ENCODE measurements at places on chromosomes 5 and 9.
A peak's percentile ranks its signal among the peaks of the same experiment; 100 is the strongest.

- DNase-seq, result no peak
Measured at GRCh38 chr5:28254846-28255245, 1216.5 kb upstream of the CDH9 start.

GRCh38 chr9:122374885-122375420 is 4.1 kb downstream of the PTGS1 start:
- peak; percentile 84 for DNase-seq

DNA sequence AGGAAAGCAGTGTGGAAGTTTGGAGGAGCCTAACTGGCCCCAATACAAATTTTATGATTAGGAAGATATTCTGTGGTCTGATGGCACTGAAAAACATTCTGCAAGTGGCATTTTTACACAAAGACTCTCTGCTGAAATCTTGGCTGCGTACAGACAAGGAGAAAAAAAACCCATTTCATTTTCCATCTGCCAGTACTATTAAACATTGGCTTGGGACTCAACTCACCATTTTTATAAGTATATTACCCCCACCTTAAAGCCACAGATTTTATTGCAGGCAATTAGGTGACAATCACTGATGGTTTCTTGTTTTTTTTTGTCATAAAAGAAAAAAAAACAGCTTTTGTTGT is 206.9 kb downstream of the PTTG1 start:
- no peak for DNase-seq

DNA sequence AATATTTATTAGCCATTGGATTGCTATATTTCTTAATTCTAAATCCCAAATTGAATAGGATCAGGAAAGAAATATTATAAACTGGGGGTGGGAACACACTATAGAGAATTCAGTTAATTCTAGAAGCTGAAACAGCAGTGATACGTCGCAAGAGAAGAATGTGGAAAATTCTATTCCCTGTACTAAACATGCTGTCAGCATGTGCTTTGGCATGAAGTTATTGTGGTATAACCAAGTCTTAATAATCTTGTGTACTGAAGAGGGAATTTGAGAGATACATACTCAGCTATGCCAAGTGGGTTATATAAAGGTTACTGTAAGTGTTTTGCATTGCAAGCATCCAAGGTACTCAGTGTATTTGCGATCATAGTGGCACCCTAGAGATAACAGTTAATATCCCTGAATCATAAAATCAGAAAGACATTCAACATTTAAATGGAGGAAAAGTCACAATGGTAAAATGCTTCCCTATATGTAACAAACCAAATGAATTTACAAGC is 1492.9 kb upstream of the C9orf72 start:
- DNase-seq, result no peak

DNA sequence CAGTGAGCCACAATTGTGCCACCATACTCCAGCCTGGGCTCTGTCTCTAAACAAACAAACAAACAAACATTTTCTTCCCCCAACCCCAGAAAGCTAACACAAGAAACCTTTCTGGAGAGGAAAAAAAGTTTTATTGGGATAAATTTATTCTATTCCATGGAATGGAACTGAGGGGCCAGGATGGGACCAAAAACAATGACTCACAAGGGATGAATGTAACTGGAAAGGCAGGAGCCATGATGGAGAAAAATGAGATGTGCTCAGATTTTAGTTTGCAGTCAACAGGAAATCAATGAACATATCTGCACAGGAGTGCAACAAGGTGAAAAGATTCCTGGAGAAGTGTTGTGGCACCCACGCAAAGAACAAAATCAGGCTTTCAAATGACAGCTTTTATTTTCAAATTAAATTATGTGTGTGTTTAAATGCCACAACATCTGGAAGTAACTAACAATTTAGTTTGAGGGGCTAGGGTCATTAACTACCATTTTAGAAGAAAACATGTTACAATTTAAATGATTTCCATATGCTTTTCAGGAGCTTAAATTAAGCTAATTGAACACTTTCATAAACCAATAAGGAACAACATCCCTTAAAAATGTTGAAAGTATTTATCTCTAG is 208.6 kb downstream of the TSSK1B start:
- no peak for DNase-seq

GRCh38 chr5:143064218-143064641 is 294.1 kb downstream of the ARHGAP26 start:
- no peak for DNase-seq

GRCh38 chr5:26889815-26890214 is 148.6 kb downstream of the CDH9 start:
- DNase-seq, result no peak

GRCh38 chr9:91503673-91504081 is 80.0 kb upstream of the NFIL3 start:
- DNase-seq, result peak; percentile 5

GRCh38 chr5:130043834-130044233 is 139.6 kb downstream of the CHSY3 start:
- no peak for DNase-seq

GRCh38 chr9:97372580-97372979 is 39.3 kb upstream of the TDRD7 start:
- DNase-seq, result no peak
